ENCODE measurements at places on chromosomes 13 and 19.

GRCh38 chr13:38213314-38213713, 136.3 kb upstream of the UFM1 start:
- DNase-seq: no peak

- no peak for DNase-seq
Observed at GRCh38 chr13:100480676-100481075, 107.9 kb downstream of the GGACT start.

DNA sequence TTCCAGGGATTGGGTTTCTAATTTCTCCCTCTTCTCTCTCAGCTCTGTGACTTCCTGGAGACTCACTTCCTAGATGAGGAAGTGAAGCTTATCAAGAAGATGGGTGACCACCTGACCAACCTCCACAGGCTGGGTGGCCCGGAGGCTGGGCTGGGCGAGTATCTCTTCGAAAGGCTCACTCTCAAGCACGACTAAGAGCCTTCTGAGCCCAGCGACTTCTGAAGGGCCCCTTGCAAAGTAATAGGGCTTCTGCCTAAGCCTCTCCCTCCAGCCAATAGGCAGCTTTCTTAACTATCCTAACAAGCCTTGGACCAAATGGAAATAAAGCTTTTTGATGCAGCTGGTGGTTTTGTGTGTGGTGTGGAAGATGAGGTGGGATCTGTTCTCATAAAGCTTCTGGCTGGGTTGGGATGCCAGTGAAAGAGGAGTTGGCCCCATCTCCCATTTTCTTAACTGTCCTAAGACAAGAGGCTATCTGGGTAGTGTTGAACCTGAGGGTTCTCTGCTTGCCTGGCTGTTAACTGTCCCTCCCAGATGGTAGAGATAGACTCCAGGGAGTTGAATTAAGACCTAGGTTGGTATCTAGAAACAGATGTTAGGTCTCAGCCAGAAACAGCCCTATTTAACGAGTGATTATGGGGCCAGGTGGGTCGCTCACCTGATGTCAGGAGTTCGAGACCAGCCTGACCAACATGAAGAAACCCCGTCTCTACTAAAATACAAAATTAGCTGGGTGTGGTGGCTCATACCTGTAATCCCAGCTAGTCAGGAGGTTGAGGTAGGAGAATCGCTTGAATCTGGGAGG, 1.6 kb downstream of the FTL start:
- no peak for DNase-seq

DNA sequence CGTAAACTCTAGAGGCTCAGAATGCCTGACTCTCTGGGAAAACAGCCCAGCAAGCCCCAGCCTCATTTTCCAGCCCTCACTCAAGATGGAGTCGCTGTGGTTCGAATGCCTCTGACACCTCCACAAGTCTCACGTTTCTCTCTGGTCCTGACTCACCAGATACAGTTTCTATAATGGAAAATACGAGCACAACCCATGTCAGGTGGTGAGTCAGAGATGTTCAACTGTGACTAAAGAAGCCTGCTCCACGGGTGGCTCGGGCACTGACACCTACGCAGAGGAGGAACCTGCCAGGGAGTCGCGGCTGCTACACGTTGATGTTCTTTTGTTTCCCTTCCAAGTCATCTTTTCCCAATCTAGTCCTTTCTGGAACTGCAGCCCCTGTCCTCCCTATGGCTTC, 87.1 kb upstream of the STK24 start:
- DNase-seq: no peak

- no peak for DNase-seq
Observed at GRCh38 chr19:19463348-19464117, 51.8 kb downstream of the TSSK6 start.

DNA sequence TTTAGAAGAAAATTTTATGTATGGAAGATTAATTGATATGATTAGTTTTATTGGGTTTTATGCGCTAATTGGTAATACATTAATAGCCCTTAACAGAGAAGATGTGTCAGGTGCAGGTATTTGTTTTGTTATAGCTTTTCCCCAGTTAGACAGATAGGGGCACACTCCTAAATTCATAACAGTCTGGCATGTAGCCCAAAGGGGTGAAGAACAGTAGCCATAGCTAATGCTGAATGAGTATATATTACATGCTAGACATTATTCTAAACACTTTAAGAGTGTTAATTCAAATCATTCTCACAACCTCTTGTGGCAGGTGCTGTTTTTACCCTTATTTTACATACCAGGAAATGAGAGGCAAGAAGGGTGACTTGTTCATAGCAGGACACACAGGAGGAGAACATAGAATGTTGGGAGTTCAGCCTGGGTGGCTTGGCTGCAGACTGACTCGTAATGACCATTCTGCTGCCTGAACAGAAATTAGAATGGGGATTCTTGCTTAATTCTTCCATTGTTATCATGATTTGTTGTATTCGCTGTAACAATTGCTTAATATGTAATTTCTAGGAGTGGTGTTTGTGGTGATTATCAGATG, 20.1 kb downstream of the PCCA start:
- no peak for DNase-seq

DNA sequence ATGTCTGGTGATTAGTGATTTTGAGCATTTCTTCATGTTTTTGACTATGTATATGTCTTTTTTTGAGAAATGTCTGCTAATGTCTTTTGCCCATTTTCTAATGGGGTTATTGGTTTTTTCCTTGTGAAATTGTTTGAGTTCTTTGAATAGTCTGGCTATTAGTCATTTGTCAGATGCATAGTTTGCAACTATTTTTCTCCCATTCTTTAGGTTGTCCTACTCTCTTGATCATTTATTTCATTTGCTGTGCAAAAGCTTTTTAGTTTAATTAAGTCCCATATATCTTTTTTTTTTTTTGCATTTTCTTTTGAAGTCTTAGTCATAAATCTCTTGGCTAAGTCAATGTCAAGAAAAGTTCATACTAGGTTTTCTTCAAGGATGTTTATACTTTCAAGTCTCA, 449.8 kb downstream of the DACH1 start:
- no peak for DNase-seq

GRCh38 chr13:83496501-83496900, 385.8 kb downstream of the SLITRK1 start:
- no peak for DNase-seq

DNA sequence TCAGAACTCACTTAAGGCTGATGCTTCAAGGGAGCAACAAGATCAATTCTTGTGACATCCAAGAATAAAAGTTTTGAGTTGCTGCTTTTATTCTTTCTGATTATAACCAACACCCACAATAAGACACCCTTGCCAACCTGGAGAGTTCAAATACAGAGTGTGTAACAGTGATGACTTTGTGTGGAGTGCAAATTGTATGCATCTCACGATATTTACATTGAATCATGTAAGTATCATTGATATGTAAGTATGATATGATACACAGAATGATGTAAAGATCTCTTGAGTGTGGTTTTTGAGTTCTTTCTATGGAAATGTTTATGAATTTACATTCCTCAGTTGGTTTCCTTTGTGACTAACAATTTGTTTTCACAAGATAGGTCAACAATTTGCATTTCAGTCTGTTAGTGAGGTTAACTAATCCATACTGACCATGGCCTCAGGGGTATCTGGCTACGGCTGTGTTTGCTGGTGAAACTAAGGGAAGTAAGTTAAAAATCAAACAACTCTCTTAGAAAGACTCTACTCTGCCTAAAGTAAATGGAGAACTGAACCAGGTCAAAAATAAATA, 12.4 kb downstream of the LHFPL6 start:
- no peak for DNase-seq

- DNase-seq: peak; percentile 67
Observed at GRCh38 chr13:40682449-40683240, 16.2 kb upstream of the FOXO1 start.

- DNase-seq: no peak
Observed at GRCh38 chr13:40662866-40663265, 3.6 kb downstream of the FOXO1 start.

- no peak for DNase-seq
Observed at GRCh38 chr19:51089786-51090185, 7.1 kb upstream of the KLK14 start.

GRCh38 chr13:91710733-91711132, 312.3 kb downstream of the GPC5 start:
- no peak for DNase-seq
